ENCODE measurements at places on chromosomes 11 and 22.
A peak's percentile ranks its signal among the peaks of the same experiment; 100 is the strongest.

- no peak for DNase-seq
Measured at GRCh38 chr11:65592858-65593517, 2.6 kb downstream of the KCNK7 start.

- no peak for DNase-seq
Measured at GRCh38 chr11:20589796-20590195, 9.6 kb upstream of the SLC6A5 start.

- no peak for DNase-seq
Measured at GRCh38 chr22:40418366-40419201, 48.2 kb downstream of the SGSM3 start.

DNA sequence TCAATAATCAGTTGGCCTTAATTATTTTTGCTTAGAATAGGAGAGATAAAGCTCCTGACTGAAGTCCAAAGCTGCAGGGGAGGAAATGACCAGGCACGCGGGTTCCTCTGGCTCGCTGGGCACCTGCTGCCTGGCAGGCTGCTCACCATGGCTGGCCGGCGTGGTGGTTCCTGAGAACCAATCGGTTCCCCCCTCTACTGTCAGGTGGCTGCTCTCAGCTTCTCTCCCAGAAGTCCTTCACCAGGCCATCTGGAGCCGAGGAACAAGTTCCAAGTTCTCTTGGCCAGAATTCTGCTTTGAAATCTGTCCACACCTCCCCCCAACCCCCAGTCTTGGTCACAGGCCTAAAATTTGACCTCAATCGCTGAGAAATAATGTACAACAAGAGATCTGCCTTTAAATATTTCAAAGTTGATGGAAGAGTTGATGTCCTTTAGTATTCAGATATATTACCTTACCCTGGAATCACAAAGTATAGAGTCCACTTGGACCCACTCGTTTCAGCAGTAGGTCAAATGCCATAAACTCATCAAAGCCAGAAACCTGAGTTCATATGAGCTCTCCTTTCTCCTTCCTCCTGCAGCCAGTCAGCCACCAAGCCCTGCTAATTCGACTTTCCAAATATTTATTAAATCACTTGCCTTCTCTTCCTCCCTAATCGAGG lies 25.2 kb downstream of the EXPH5 start:
- DNase-seq: no peak

DNA sequence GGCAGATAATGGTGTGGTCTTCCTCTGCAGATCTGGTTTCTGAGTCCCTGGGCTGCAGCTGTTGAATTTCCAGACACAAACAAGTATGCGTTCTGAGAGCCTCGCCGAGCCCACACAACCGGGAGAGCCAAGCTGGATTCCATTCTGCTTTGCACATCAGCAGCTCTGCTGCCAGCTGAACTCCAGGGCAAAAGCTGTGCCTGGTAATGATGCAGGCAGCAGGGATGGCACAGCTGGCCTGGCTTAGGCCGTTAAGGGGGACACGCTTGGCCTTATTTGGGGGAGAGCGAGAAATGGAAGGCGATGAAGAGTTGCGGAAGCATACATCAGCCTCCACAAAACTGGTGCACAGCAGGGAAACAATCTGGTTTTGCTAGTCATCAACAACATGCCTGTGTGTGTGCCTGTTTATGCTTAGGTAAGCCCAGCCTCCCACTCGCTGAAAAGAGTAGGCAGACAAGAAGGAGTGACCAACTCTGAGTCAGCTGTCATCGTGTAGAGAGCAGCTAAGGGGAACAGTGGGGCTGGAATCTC lies 25.1 kb downstream of the ADAMTS8 start:
- peak; percentile 30 for DNase-seq

DNA sequence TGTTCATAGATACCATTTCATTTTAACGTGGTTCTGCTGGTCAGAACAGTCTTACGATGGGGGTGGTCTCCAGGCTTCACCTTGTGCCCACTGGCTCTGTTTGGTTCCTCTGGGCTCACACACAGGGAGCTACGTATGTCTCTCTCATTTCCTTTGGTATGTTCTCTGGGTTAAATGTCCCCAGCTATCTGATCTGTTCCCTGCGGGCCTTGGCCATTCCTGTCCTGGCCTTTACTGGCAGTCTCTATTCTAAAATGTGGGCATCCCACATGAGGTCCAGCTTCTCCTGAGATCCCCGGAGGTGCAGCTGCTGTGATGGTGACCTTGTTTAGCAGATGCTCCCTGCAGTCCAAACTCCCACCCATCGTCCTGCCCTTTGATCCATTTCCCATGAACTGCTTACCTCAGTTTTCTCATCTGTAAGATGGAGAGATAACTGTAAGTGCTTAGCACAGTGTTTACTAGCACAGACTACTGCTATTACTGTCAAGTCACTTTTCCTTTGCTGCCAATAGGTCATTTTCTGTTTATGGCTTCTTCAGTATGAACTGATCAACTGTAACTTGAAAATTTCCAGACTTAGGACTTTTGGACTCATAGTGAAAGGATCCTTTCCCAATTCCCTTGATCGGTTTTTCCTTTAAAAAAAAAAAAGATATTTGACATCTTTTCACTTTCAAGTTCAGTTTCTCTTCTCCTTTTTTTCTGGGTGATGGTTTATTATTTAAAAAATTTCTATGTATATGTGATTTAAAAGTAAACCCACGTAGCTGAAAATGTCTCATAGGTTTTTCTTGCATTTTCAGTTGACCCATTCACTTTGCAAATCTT lies 92.9 kb downstream of the PTPRJ start:
- DNase-seq: no peak

DNA sequence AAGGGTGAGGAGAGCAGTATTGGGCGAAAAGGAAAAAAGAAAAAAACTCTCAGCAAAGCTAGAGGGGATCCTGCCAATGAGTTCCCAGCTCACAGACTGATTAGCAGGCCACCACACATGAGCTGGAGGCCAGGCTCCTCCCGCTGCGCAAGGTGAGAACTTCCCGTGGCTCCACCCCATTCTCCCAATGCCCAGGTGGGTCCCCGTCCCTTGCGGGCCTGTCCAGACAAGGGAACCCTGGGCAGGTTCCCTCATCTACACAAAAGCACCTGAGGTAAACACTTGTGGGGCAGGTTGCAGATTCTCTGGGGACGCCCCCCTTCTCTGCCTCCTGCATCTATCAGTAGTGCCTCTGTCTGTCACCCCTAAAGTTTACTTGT lies 46.5 kb downstream of the CDPF1 start:
- no peak for DNase-seq

DNA sequence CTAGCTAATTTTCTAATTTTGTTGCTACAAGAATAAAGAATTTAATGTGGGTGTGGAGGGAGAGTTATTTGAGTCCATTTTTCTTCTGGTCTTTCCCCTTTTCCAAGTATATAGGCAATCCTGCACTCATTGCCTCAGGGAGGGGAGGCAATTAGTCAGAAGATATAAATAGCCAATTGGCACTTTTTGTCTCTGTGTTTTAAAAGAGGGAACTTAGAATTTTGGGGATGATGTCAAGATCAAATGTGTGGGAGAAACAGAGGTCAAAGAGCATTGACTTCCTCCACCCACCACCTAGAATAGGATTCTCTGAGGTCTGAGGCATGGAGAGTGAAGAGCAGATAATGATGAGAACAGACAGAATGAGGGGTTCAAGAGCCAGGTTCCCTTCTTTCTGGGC lies 120.3 kb upstream of the ZC3H12C start:
- DNase-seq: no peak

DNA sequence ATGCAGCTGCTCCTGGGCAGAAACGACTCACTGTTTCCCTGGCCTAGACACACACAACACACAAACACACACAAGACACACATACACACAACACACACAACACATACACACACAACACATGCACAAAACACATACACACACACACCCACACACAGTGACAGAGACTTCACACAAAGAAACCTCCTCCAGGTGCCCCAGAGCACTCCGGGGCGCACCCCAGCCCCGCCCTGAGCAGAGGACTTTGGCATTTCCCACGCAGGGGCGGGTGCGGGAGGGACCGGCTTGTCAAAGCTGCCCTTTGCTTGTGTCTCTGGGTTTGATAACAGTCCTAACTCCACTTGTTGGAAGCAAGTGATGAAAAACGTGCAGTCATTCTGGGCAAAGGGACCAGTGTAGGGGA lies 6.5 kb downstream of the APOBEC3A start:
- no peak for DNase-seq

DNA sequence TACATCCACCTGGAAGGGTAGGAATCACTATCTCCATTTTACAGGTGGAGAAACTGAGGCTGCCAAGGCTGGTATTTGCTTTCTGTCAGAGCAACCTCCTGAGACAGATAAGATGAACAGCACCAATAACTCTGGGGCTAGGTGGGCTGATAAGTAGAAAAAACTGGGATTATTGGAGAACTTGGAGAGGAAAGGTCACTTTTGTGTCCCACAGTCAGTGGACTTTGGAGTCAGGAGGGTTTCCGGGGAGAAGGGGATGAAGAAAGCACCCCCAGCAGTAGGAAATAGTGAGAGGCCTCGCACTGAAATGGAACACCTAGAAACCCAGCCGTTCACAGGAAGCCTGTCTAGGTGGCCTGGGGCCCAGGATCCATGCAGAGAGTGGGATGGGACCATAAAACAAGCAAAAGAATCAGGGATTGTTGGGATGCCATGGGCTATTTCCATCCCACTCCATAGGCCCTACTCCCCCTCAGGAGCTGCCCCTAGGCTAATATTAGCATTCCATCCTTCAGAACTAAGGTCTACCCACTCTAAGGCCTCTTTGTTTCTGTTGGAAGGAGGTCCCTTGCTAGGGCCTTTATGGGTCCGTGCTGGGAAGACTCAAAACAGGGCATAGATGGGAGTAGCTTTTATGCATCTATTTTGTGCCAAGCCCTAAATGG lies 31.0 kb upstream of the FCHSD2 start:
- DNase-seq: no peak

Data from HTR-8/SVneo (cell line).